Fibroblast of skin of right biceps (primary cell): ENCODE measurements at places on chromosomes 13 and 19.

DNA sequence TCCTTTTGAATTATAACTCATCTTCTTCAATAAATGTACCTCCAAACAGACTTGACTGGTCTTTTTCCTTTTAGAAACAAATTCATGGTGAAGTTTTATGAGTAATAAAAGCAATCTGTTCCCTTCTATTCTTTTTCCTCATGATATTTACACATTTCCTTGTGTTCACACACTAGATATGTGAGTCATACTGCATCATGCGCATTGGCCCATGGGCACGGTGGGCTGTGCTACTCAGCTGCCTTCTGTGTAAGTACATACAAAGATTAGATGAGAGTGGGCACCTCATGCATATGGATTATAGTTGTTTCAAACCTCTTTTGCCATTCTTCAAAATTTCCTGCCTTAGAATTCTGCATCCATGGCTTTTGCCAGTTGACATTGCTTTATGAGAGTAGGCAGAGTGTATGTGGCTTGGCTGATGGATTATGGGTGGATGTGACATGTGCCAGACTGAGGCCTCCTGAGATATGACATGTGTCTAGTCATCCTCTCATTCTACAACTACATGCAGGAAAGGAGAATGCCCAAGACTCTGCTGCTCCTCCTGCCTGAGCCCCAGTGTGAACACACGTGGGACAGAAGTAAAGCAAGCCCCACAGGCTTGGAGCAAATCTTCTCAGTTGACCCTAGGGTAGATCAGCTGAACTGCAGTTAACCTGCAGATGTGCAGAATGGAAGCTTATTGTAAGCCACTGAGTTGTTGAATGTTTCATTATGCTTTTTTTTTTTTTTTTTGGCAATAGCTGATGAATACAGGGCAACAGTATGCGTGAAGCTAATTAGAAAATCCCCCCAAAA lies 109.9 kb downstream of the RBM26 start:
- DNase-seq = no peak

DNA sequence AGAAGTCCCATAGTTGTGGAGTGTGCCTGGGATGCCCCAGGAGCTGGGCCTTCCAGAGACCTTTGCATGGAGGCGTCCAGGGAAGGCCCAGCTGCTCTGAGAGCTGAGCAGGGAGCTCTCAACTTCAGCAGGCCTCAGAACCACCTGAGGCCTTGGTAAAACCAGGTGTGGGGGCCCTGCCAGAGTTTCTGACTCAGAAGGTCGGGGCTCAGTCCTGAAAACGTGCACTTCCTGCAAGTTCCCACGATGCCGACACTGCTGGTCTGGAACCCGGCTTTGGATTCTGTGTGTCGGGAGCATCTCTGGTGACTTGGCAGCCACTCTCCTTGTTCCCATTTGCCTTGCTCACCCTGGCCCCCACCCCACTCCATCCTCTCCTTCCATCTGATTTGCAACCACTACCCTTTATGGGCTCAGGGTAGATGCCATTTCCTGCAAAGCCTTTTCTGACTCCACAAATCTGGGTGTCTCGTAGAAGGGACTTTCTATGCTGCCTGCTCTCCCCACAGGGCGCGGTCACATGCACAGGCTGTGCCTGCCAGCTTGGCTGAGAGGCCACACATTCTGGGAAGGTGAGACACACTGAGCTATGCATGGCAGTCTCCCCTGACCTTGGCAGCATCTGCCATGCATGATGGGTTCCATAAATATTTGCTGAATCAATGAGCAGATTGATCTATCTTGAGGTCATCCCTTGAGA lies 244.7 kb downstream of the COL4A1 start:
- DNase-seq = peak; percentile 21

DNA sequence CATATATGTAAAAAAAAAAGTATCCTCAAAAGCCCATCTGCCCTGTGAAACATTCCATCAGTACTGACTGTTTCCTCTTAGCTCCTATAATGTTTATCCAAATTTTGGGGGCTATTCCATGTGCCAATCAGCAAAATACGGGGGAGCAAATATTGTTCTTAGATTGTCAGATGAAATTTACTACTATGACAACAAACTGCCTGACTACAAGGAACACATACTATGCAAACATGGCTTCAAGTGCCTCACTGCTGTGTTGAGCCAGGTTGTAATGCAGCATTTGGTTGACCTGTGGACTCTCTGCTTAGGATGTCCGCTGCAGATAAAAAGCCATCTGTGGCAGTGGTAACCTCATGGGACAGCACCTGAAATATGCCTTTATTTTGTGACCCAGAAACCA lies 98.2 kb upstream of the SCEL start:
- no peak for DNase-seq

- DNase-seq = no peak
Measured at GRCh38 chr13:41428155-41428554, 29.2 kb upstream of the RGCC start.

- DNase-seq = no peak
Measured at GRCh38 chr19:38307076-38307475, 3.0 kb downstream of the C19orf33 start.

DNA sequence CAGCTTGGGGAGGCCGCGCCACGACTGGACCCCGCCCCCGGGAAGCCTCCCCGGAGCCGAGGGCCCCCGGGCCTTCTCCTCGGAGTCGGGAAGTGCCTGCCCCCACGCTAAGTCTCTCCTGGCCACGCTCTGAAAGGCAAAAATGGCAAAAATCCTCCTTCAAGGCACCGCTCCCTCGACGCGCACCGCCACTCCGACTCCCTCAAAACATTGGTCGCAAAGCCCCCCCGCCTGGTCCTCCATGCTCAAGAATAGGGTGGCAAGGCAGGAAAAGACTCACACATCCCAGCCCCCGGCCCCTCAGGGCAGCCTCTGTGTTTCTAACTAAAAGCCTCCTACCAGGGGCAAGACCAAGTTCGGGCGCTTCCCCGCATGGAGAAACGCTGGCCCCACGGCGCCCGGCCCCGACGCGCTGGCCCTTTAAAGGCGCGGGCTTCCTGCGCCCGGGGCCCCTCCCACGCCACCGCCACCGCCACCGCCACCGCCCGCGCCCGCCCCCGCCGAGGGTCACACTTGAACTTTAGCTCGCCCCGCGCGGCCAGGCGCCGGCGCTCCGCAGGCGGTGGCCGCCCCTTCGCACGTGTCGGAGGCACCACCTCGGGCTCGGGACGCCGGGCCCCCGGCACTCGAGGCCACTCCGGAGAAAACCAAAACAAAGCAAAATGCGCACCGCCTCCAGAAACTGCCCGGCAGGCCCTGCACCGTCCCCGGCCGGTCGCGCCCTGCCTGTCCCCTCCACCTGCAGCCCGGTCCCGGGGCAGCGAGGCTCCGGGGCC lies 1.9 kb downstream of the FOXO1 start:
- DNase-seq = no peak
